ENCODE measurements at places on chromosomes 5 and 9.
A peak's percentile ranks its signal among the peaks of the same experiment; 100 is the strongest.

DNA sequence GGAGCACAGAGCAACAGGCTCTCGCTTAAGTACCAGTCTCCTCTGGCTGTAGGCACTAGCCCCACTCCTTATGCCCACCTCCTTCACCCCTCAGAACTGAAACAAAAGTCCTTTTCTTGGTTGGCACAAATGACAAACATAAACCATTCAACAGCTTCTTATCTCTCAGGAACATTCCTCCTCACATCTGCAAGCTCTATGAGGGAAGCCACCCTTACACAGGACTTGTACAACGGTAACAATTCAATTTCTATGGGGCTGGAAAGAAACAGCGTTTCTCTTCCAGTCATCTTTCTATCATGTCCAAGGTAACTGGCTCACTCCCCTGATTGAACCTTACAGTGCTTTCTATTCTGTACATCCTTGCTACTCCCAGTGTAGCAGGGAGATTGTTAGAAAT, 74.1 kb downstream of the CSF2 start:
- DNase-seq: no peak

DNA sequence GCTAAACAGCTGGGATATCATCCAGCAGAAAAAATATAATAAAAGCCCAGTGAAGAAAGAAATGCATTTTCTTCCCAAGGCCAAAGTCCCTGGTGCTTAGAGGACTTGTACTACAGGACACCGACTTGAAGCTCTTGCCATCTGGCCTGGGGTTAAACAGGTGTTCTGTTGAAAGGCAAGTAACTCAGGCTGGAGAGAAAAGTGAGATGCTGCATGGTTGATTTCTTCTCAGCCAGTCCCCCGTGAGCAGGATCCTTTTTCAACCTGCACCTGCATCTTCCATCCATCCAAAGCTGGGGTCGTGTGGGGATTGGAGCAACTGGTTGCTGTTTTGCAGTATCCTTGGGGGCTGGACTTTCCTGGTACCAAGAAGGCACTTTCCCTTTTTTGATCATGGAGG, 146.1 kb upstream of the RPS23 start:
- no peak for DNase-seq

DNA sequence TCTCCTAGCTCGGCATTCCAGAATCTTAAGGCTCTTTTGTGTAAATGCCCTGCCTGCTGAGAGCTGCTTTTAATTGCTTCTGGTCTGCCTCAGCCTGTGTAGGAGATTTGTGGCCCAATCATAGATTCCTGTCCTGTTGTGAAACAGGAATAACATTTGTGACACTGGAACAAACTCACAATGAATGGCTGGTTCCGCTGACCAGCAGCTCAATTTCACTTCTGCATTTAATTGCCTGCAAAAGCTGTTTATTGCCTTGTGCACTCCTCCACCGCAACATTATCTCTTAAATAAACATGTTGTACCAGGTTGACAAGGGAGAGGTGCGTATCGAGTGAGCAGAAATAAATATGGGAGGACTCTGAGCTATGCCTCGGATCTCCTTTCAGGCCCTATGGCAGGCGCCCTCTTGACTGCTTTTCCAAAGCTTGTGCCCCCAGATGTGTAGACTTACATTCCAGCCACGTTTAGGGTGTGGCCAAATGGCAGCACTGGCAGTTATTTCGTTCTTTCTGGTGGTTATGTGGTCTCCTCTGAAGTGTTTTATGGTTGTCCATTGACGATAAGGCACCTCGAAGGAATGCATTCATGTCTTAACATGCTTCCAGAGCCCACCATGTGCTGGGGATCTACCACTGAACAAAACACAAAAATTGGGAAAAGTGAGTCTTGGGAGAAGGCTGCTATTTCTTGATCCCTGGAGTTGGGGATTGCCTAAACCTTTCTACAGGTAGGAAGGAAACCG, 58.1 kb downstream of the DMRT1 start:
- DNase-seq: no peak

DNA sequence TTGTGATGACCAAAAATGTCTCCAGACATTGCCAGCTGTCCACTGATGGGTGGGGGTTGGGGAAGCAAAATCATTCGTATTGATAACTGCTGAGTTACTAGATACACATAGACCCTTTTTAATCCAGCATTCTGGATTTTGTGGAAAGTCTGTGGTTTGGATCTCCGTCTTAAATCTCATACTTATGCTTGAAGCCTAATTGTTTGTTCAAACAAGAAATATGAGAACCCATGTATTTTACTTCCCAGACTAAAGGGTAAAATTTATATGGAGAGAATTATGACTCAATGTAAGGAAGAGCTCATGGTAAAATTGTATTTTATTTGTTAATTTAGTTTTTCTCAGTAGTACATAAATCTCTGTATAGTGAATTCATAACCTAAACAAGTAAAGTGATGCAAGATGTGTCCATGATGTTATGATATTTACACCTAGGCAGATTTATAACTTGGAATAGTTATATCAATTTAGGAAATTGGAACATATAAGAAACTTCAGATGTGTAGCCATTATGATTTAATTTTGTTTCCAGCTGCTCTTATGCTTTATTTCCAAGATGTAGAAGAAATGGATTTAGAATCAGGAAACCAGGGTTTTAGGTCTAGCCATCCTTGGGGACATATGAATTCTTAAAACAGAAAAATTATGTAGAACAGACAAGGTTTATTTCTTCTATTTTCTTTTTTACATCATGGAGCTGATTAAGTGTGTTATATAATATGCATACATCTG, 4.5 kb upstream of the OGN start:
- no peak for DNase-seq

- DNase-seq: no peak
These were observed 10.5 kb downstream of the KIF4B start for GRCh38 chr5:155024015-155024414.

- no peak for DNase-seq
These were observed 121.2 kb downstream of the CEMIP2 start for GRCh38 chr9:71647094-71647591.

- no peak for DNase-seq
These were observed 83.2 kb downstream of the DIRAS2 start for GRCh38 chr9:90559075-90560073.

DNA sequence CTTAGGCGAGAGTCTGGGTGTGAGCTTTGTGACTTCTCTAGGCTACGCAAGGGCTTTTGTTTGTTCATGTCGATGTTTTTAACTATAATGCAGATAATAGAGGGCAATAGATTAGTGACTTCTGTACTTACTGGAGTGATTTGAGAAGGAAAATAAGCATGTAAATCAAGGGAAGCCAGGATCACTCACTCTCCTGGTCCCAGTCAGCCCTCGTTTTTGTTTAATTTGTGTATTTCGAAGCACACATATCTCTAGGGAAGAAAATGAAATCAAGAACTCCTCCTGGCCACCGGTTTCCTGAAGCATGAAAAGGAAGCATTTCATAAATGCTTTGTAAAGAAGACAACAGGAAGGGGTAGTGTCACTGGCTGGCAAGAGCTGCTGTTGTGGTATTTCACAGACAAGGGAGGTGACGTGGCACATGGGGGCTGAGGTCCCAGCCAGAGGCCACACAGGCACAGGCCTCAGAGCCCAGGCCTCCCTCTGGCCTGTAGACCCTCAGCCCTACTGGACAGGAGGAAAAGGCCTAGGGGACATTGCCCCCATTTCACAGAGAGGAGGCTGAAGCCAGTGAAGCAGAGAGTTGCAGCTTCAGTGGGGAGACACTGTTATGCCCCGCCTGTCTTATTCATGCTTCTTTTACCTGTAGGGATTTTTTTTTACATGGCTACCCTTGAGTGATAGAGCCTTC, 34.1 kb downstream of the IRF1 start:
- DNase-seq: no peak

GRCh38 chr5:78624011-78624541, 24.5 kb downstream of the LHFPL2 start:
- DNase-seq: no peak

GRCh38 chr9:130156672-130157071, 15.5 kb upstream of the NCS1 start:
- DNase-seq: no peak

GRCh38 chr9:122144836-122145591, 14.6 kb downstream of the NDUFA8 start:
- DNase-seq: no peak

- DNase-seq: peak; percentile 73
These were observed 29.5 kb upstream of the ALDH1B1 start for GRCh38 chr9:38362852-38363588.

DNA sequence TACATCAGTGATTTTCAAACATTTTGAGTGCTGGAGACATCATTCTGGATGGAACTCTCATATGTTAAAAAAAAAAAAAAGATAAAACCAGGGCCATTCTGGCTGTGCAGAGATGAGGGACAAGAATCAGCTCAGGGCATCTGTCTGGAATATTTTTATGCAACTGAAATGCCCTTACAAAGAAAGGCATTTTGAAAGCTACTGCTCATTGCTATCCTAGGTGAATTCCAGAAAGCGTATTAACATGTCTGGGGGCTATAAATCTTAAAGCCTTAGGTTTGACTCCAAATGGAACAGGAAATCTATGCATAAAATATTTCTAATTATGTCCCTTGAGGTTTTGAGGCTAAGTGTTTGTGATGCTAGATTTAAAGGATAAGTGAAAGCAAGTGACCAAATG, 14.9 kb upstream of the PCSK1 start:
- DNase-seq: no peak

DNA sequence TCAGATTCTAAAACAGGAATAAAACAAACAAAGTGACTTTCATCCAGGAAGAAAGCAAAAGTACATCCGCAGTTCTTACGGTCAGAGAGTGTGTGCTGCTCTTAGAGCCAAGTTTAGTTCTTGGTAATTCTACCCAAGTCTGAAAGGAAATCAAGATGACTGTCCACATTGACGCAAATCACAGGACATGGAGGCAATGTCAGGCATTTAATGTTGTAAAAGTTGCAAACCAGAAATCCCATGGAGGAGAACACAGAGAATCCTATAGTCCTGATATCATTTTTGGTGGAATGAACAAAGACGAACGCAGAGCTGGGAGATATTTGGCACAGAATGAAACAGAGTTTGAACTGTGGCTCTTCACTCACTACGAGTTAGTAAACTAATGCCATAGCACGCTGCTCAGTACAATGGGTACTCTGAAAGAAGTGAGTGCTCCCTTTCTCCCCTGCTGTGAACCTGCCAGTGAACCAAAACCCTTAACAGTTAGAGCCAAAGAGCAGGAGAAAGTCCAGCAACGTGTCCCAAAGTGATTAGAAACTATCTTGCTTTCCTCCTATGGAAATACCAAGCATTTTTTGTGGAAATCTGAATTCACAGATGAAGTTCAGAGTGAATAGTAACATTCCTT, 74.3 kb downstream of the MUSK start:
- no peak for DNase-seq

- DNase-seq: no peak
These were observed 1.0 kb upstream of the TSLP start for GRCh38 chr5:111070272-111071134.

- DNase-seq: no peak
These were observed 16.0 kb upstream of the HAND1 start for GRCh38 chr5:154494036-154494435.

- no peak for DNase-seq
These were observed 25.9 kb downstream of the STOM start for GRCh38 chr9:121344184-121344583.

DNA sequence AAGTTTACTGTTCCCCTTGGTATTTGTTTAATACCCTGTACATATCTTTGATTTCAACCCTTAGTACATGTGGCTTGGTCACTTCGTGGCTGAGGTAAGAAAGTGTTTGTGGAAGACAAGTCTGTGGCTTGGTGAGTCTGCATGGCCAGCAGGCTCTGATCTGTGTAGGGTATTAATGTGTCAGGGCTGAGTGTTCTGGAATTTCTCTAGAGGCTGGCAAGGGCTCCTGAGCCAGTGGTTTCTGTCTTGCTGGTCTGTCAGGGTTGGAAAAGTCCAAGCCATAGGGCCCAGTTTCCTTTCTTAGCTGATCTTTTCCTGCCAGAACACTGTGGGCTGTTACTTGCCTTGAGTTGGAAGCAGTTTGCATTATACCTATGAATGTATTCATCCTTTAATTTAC, 48.0 kb upstream of the FBXL7 start:
- no peak for DNase-seq

- DNase-seq: no peak
These were observed 26.3 kb downstream of the SIL1 start for GRCh38 chr5:139171779-139172404.

DNA sequence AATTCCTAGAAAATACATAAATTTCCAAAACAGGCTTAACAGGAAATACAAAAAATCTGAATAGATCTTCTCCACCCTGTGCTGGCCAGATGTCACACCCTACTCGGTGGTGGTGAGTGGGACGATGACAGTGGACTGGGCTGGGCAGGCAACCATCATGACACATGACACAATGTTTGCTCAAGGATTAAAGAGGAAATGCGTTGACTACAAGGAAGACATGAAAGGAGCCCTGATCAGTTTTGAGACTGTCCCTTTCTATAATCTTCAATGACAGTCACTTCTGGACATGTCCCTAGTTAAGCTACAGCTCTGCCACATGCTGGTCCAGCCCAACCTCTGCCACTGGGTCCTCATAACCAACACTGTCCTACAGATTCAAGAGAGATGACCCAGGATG, 99.8 kb downstream of the ZDHHC21 start:
- DNase-seq: no peak

DNA sequence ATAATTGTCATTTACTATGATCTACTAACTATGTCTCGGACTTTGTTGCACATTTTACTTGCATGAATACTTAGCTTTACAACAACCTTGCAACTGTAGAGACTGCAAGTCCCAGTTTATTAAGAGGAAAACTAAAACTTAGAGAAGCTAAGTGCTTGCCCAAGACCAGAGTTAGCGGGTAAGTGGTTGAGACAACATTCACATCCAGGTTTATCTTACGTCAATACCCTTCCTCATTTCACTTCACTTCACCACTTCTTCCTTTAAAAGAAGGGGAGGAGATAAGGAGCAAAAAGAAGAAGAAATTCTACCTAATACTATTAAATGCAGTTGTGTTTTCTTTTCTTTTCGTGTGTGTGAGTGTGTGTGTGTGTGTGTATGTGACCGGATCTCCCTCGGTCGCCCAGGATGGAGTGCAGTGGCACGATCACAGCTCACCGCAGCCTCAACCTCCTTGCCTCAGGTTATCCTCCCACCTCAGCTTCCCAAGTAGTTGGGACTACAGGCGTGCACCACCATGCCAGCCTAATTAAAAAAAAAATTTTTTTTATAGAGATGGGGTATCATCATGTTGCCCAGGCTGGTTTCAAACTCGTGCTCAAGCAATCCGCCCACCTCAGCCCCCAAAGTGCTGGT, 37.4 kb downstream of the MEGF9 start:
- DNase-seq: no peak

GRCh38 chr9:5917888-5918287, 27.2 kb downstream of the MLANA start:
- DNase-seq: no peak

- no peak for DNase-seq
These were observed 143.4 kb downstream of the EPB41L4A start for GRCh38 chr5:112275671-112276070.

DNA sequence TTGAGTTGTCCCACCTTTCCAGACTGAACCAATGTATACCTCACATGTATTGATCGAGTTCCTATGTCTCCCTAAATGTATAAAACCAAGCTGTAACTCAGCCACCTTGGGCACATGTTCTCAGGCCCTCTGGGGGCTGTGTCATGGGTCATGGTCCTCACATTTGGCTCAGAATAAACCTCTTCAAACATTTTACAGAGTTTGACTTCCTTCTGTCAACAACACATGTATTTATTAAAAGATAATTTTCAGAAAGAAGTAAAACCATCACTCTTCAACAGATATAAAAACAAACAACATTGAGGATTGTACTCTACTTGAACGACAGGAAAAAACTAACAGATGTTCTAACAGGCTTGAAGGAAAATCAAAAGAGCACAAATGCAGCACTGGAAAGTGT, 4.5 kb downstream of the CMBL start:
- DNase-seq: no peak

GRCh38 chr5:153496835-153497234, 6.4 kb downstream of the GRIA1 start:
- DNase-seq: peak; percentile 15

- no peak for DNase-seq
These were observed 397.8 kb downstream of the MED10 start for GRCh38 chr5:5980538-5980895.

Data from HAP-1 (cell line).